Immature natural killer cell (primary cell): ENCODE measurements at places on chromosomes 16 and 17. TPM values are rescaled to one million over a fixed set of nuclear protein-coding genes. Genes with fewer than 3 reads are reported as not detected.

GRCh38 chr17:69098625-69099024 lies 37.9 kb upstream of the ABCA9 start:
- no peak for DNase-seq

GRCh38 chr16:55203570-55203969 lies 120.4 kb upstream of the IRX6 start:
- DNase-seq = no peak

DNA sequence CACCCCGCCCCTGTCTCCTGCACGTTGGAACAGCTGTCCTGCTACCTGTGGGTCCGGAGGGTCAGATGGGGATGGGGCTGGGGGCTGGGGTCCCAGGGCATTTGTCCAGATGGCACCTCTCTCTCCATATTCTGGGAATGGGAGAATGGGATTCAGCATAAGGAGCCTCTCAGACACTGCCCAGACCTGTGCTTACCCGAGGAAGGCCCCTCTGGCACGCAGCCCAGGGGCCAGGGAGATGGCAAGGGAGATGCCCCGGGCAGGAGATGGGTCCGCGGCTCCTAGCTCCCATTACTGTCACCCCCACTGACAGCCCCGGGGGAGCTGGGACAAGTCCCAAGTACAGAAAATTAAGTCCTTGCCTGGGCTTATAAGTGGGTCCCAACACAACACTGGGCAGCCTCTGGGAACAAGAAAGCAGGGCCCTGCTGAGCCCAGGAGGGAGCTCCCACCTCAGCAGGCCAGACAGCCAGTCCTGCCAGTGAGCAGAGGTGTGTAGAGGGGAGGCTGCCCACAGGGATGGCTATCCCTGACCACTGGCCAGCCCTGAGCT lies 1.8 kb downstream of the VASN start:
- DNase-seq = no peak

GRCh38 chr16:15498427-15499175 lies 64.2 kb downstream of the BMERB1 start:
- no peak for DNase-seq

DNA sequence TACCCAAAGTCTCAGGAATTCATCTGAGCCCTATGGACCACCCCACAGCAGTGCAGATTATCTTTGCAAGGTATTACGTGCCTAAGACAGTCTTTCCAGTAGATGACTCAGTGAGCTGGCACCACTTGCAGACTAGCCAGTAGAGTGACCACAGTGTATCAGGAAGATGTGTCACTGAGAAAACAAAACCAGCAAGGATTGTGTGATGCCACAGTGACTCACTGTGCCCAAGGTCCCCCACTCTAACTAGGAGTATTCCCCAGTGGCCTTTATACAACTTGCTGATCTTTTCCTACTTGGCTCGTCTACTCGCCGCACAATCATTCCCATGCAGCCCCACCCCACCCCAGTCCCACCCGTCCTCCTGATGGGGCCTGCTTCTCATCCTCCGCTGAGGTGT lies 26.8 kb upstream of the PRKCA start:
- DNase-seq = no peak

DNA sequence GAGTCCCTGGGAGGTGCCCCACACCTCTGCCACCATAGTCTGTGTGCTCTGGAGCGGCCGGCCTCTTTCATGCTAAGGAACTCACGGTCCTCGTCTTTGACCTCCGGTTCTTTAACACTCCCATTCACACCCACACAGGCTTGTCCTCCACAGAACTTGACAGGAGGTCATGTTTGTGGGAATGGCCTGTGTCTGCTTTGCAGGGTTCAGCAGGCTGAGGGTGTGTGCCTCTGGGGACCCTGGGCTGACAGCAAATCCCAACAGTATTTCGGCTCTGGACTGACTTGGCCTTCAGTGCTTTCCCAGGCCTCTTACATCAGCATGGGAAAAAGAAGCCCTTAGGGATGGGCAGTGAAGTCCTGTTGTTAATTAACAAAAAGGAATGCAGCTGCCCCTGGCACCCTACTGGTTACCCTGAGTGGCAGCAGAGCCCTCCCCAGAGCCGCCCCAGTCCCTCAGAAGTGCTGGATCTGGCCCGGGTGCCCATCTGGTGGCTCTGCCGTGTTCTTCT lies 35.4 kb upstream of the ADORA2B start:
- no peak for DNase-seq

MSLN gene
- polyA plus RNA-seq = not detected
